NCI-H1930 (cell line): ENCODE measurements at places on chromosomes 2 and 18.

- DNase-seq = no peak
These were observed 24.9 kb downstream of the BIN1 start for GRCh38 chr2:127081826-127082633.

DNA sequence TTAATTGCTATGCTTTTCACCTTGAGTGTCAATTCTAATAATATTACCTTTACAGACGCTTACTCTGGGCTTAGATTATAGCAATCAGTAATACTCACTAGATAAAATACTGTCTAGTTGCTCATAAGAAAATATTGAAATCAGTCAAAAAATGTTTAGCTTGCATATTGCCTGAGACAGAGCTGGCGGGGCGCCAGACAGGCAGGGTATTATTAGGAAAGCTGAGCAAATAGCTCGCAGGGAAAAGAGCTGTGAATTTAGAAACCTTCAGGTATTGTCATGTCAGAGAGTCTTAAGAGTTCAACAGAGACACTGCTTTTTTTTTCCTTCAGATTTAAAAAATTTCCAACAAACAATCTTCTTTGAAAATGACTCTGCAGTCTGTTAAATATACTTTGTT lies 118.4 kb downstream of the MEIS1 start:
- peak; percentile 79 for DNase-seq

DNA sequence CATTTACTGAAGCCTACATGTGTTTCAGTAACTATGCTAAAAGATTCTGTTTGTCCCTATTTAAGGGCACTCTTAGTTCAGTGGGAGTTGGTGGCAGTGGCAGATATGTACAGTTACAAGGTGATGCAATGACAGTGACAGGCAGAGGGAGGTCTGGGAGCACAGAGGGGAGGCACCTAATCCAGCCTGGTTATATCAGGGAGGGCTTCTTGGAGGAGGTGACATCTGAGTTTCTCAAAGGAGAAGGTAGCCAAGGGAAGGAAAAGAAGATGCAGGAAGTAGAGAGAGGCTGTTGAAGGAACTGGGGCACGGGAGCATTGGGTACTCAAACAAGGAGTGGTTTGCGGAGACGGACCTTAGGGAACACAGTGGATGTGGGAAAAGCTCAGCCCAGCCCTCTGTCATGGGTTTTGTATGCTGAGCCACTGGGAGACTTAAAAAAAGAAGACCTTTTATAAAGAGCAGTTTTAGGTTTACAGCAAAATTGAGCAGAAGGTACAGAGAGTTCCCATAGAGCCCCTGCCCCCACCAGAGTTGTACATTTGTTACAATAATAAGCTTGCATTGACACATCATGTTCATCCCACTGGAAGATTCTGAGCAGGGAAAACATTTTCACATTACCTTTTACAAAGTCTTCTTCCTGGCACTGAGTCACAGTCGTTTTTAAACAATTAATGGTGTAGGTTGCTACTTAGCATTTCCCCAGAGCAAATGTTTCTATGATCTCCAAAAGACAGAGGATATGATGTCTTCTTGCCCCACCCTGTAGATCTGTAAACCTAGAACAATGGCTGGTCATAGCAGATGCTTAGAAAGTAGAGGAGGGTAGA lies 83.0 kb upstream of the TAF1B start:
- DNase-seq = no peak

DNA sequence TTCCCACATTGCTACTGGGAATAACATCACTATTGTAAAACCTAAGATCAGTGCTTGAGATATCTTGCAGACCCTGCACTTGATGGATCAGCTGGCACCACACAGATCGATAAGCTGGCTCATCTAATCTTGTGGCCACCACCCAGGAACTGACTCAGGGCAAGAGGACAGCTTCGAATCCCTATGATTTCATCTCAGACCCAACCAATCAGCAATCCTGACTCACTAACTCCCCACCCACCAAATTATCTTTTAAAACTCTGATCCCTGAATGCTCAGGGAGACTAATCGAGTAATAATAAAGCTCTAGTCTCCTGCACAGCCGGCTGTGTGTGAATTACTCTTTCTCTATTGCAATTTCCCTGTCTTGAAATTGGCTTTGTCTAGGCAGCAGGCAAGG lies 11.3 kb upstream of the TEX44 start:
- DNase-seq = no peak

- DNase-seq = no peak
These were observed 509.7 kb upstream of the MYT1L start for GRCh38 chr2:2840681-2841300.
